Spinal cord (tissue), 10 donors: ENCODE measurements at places on chromosomes 4 and X. TPM values are rescaled to one million over a fixed set of nuclear protein-coding genes. Genes with fewer than 3 reads are reported as not detected.

GRCh38 chr4:81634766-81635549 is 163.3 kb upstream of the RASGEF1B start:
- DNase-seq = no peak

GRCh38 chr4:137775701-137776100 is 243.4 kb upstream of the PCDH18 start:
- no peak for DNase-seq

- DNase-seq = peak; percentile 65
Measured at GRCh38 chrX:134484039-134484438, 24.1 kb downstream of the HPRT1 start.

DNA sequence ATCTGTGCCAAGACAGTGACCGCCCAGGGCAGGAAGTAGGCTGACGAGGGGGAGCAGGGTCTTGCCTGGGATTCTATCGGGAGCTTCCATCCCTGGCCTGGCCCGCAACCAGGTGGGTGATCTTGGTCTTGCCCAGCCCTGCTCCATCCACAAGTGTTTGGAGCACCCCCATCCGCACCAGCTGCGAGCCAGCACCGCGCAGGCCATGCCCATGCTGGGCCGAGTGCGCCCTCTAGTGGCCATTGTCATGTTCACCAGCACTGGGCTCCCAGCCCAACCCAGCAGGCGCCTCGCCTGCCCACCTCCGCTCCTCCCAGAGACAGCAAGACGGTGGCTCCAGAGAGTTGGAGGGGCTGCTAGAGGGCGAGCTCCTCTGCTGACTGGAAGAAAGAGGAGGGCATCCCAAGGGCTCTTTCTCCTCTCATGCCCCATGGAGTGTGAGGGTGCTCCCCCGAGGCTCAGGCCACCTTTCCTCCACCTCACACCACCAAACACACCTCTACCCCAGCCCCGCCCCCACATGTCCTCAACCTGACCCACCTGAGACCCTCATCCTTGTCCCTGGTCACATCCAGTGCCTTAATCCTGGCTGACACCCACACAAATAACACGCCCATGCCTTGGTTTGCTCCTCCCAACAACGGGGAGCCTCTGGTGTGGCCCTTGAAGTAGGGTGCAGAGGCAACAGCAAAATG is 9.8 kb upstream of the ATP2B3 start:
- peak; percentile 24 for DNase-seq

- no peak for DNase-seq
Measured at GRCh38 chr4:48222491-48222890, 47.1 kb downstream of the TEC start.

DNA sequence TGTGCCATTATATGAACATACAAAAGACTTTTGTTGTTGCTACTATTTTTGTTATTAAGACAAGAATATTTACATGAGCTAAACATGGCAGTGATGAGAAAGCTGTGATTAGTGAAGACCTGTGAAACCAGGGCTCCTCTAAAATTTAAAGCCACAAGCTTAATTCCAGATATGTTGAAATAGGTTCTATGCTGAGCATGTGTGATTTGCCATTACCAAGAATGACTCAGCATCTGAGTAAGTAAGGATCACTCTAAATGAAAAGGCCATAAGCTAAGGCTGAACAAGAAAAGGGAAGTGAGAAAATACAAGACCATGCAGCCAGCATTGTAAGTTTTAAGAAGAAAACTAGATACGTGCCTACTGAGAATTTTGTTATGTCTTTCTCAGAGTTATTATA is 75.9 kb upstream of the CAMK2D start:
- no peak for DNase-seq

DNA sequence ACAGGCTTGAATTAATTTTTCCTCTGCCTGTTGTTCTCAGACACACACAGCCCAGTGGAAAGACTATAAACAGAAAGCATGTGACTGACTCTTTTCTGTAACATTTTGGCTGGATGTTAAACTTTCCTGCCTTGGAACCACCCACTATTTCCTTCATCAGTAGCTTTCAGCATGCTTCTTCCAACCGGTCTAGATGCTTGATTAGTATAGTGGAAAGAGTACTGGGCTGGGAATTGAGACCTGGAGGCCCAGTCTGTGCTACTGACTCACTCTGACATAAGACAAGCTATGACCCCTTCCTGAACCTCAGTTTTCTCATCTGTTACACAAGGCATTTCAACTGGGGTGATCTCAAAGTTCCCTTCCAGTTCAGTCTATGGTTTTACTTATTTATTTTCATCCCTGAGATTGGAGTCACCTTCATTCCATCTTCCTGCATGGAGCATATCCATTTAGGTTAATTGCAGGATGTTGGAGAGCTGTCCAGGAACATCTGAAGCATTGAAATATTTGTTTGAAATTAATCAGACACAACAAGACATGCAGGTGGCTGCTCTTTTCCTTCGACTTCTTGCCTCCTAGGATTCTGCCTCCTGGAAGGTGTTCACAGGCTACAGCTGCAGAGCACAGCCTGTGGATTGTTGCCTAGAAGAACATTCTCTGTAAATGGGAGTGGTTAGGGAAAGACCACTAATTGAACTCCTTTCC is 173.4 kb downstream of the RTL9 start:
- no peak for DNase-seq

- no peak for DNase-seq
Measured at GRCh38 chr4:76830612-76830963, 67.4 kb downstream of the SOWAHB start.

- DNase-seq = no peak
Measured at GRCh38 chr4:76726176-76726575, 171.8 kb downstream of the SOWAHB start.

DNA sequence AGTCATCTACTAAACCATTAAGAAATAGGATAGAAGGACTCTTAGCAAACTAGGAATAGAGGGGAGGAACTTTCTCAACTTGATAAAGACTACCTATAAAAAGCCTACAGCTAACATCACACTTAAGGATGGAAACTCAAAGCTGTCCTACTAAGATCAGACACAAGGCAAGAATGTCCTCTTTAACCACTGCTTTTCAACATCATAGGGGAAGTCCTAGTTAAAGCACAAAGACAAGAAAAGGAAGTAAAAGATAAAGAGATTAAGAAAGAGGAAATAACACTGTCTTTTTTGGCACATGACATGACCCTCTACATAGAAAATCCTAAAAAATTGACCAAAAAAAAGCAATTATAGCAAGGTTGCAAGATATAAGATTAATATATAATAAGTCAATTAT is 136.6 kb downstream of the FBXW7 start:
- DNase-seq = no peak

TDO2 gene
- polyA plus RNA-seq = 0.15 TPM

GPR78 gene
- 1.1 TPM for polyA plus RNA-seq

HTATSF1 gene
- 98.5 TPM for polyA plus RNA-seq

RTL9 gene
- 2.5 TPM for polyA plus RNA-seq

CCNG2 gene
- polyA plus RNA-seq = 62.1 TPM
